Activated naive CD8-positive, alpha-beta T cell treated with anti-CD3 and anti-CD28 coated beads for 36 hours (primary cell): ENCODE measurements at places on chromosomes 12 and 14. TPM values are rescaled to one million over a fixed set of nuclear protein-coding genes. Genes with fewer than 3 reads are reported as not detected.

- no peak for DNase-seq
Observed at GRCh38 chr12:90979019-90979418, 24.0 kb upstream of the CCER1 start.

- DNase-seq, result no peak
Observed at GRCh38 chr14:83096092-83096491, 1562.4 kb upstream of the SEL1L start.

DNA sequence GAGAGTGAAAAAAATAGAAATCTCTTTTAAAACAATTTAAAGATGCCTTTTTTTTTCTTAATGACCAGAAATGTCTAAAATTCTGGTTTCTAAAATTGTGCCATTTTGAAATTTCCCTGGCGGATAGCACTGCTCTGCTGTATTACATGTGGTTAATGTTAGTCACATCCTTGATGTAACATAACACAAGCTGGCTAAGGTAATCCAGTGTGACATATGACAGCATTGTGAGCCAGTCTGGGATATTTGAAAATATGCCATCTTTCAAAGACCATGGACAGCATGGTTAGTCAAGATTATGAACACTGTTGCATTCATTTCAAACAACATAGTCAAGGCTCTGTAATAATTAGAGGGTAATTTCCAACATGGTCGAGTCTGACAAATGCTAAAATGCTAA lies 133.2 kb downstream of the ALX1 start:
- DNase-seq, result no peak

DNA sequence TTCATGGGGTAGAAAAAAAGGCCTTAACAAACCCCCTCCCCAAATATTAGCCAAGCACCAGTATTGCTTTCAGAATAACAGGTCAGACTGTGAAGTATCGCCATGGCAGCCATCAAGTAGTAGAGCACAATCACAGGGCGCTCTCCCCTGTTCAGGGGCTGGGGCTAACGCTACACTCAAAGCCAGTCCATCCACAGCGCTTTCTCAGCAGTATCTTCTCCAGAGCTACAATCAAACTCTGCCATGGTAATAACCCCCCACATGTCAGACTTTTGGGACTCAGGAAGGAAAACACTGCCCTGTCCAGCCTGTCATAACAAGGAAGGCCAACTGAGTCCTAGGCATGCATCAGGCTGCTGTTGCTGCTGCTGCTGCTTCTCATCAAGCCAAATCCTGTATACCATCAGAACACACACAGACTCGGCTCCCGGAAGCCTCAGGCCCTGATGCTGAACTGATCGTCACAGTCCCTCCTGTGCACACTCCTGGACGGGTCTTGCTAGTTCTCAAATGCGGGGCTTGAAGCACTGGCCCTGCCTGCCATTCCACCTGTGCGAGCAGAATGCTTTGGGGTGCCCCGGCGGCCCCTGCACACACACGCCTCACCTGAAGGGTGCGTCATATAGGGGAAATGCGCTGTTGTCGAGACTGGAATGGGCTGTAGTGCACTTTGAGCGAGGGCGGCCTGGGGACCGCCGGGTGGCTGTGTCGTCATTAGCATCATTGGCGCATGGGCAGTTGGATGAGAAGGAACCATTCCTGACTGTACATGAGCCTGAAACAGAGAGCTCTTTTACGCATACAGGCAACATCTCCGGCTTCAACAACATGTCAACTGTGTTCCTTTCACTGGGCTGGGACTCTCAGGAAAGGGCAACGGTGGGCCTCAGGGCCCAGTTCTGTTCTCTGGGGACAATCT lies 47.6 kb downstream of the SH2B3 start:
- no peak for DNase-seq

- DNase-seq, result no peak
Observed at GRCh38 chr12:41339784-41340183, 151.7 kb downstream of the PDZRN4 start.

- no peak for DNase-seq
Observed at GRCh38 chr12:969821-970220, 20.3 kb upstream of the RAD52 start.

GRCh38 chr12:106187842-106188241 lies 49.1 kb upstream of the NUAK1 start:
- no peak for DNase-seq

The PAX9 gene
- not detected for total RNA-seq

The AQP6 gene
- not detected for total RNA-seq

- no peak for DNase-seq
Observed at GRCh38 chr14:56153267-56153666, 35.1 kb downstream of the PELI2 start.

DNA sequence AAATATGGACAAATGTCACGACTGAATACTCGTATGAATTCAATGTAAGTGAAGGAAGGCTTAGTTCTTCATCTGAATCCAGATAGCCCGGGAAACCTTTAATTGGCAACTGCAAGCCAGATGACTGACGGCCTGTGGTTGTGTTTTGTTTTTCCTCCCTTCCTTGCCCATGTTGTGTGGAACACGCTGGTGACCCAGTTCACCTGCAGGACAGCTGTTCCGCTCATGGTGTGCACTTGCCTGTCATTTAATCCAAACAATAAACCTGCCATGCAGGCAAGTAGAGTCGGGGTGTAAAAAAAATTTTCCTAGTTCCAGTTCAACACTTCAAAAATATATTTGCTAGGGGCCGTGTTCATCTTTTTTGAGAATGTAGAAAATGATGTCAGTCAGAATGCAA lies 88.0 kb downstream of the TMEM132D start:
- DNase-seq, result no peak

The EID3 gene
- total RNA-seq, result 5.7 TPM

GRCh38 chr12:79085106-79085682 lies 220.6 kb downstream of the SYT1 start:
- DNase-seq, result no peak

DNA sequence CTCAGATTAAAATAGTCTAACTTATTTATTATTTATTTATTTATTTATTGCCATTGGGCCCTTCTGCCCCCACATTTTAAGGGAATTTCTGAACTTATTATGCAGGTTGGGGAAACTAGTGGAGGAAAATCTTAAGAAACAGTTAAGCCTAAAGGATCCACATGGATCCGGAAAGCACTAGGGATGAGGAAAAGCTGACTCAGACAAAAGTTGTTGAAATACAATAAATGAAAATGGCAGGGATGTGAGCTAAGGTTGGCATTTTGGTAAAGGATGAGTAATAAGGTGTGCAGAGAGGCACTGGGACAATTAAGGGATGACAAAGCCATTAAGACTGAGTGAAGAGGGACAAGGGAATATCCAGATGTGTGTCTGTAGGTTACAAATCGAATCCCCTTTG lies 20.7 kb upstream of the CSRP2 start:
- no peak for DNase-seq

DNA sequence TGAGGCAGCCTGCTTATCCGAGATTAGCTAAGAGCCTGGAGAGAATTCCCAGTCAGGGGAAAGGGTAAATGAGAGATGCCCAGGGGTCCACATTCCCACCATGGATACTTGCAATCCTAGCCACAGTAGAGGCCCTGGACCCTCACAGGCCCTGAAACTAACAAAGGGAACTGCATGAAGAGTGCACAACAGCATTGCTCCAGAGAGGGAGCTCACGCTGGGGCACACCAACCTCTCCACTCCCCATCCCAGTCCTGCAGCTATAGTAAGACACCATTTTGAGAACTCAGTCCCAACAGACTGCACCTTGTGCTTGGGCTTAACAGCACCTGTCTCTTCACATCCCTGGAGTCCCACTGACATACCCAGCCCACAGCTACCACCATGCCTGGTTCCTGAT lies 30.5 kb downstream of the CEP83 start:
- DNase-seq, result no peak

DNA sequence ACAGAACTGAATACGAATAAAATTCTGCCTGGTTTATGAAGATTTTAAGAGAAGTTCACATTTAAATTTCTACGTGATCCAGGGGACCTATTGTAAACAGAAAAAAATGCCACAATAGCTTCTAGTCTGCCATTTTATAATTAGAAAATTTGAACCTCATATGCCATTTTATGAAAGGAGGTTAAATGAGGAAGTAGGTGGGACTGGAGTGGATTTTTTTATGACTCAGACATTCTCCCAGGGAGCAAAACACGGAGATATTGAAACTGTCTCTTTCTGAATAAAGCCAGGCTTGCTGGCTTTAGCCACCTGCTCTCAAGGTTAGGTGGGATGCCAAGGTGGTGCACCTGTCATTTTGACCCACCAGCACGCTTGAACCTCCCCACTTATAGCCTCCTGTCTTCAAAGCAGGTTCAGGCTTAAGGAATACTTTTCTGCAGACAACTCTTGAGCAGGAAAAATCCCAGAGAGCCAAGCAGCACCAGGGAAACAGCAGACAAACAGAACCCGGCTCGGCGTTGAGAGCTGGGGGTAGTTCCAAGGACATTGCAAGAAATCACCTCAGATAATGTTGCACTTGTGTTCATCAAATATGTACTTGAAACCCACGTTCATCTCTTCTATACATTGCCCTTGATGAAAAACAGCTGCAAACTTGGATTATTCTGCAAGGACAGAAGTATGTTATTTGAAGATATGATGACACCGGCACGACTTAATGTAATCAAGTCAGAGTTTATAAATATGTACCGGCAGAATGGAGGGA lies 203.7 kb downstream of the PPM1H start:
- DNase-seq, result no peak

The MYF5 gene
- total RNA-seq, result not detected

DNA sequence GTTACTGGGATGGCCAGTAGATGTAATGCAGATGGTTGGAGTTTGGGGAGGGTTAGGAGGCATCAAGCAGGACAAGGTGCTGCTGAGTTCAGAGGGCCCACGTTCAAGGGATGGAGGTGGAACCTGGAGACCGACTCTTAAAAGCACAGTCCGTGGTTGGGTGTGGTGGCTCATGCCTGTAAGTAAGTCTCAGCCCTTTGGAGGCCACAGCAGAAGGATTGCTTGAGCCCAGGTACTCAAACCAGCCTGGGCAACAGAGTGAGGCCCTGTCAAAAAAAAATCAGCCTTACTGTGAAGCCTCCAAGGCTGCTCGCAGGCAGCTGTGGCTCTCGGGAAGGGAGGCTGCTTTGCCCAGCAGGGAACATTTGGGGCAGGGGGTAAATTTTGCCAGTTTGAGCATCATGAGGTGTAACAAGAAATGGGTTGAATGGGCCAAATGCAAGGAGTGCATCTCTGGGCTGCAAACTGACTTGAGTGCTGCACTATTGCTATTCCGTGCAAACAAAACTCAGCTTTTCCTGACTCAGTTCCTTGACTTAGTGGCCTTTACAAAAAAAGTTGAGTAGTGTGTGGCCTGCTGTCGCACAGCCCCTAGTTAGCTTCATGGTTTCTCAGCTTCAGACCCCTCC lies 55.0 kb downstream of the ANAPC7 start:
- DNase-seq, result no peak

- DNase-seq, result peak; percentile 67
Observed at GRCh38 chr14:104689109-104689880, at the start of gene INF2. TSS of gene INF2 (plus strand) at chr14:104689618. CDS start at chr14:104701366, 11,748 bp downstream.

- no peak for DNase-seq
Observed at GRCh38 chr12:99436584-99436983, 211.0 kb upstream of the GARIN6 start.

GRCh38 chr14:69612014-69612782 lies 802 bp downstream of the SUSD6 start:
- peak; percentile 59 for DNase-seq

DNA sequence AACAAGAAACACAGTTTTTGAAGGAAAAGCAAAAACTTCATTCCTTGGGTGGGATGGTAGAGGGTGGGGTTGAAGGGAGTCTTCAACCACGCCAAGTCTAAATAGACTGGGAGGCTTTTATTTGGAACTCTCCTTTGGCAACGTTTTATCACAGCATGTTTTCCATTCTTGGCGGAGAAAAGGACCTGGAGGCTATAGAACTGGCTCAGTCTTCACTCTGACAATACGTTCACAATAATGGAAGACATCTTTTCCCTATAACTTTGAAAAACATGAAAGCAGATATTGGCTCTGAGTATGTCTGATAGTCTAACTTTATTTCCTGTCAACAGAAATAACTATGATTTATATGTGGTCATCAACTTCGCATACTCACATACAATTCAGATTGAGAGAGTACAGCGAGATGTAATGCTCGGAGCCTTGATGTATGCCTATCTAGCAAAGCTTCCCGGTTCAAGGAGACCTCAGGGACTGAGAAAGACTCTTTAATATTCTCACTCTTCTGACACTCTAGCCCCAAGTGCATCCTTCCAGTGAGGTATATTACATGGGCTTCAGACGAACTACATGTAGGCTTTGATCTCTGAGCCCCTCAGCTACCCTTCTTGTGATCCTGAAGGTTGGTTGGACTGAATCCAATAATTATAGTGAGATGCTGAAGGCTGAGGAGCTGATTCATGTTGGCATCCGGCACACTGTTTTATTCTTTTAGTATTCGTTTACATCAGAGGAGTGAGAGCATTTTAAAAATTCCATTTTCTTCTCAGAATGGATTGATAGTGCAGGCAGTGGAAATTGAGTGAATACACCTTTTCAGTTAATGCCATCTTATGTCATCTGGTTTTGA lies 14.0 kb downstream of the TMEM30B start:
- DNase-seq, result no peak

DNA sequence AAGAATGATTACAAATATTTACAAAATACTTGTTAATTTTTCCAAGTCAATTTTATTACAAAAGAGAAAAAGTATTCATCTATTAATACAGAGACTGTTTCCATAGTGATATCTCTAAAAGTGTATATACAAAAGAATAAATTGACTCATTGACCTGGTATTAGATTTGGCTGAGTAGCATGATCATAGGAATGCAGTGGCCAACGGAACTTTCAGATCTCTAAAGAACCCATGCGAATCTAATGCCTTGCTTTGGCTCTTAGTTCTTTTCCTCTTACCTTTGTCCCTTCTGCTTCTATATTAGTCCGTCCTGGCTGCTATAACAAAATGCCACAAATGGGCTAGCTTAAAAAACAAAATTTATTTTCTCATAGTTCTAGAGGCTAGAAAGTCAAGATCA lies 717.8 kb downstream of the TMTC2 start:
- DNase-seq, result no peak

- DNase-seq, result no peak
Observed at GRCh38 chr12:22802883-22803630, 178.1 kb downstream of the ETNK1 start.

DNA sequence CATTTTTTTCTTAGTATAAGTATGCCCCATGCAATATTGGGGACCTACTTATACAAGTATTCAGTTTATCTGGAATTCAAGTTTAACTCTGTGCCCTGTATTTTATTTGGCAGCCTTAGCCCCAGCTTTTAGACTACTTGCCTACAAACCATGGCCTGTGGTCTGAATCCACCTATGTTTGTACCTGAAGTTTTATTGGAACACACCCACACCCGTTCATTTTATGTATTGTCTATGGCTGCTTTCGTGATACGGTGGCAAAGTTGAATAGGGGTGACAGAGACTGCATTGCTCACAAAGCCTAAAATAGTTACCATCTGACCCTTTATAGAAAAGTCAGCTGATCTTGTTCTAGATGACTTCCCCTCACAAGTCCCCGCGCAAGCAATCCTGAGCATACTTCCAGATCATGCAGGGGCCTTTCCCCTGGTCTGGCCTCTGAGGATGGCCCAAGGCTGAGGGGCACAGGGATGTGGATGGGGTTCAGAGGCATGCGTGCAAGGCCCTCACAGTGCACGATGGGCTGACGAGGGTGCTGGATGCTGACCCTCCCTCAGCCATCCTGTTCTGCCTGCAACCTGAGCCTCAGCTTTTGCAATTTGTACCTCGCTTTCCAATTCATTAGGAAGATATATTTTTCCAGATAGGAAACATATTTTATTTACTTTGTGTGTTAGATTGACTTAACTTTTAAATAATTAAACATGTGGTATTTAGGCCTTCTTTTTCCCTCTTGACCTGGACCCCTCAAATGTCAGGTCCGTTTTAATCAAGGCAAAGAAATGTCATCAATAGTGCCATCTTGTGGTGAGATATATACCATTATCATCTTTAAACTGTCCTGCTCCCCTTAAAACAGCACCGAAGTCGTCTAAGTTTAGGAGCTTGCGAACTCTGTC lies 527.3 kb upstream of the CCDC196 start:
- no peak for DNase-seq
